ENCODE measurements at places on chromosomes 1 and 21. TPM values are rescaled to one million over a fixed set of nuclear protein-coding genes. Genes with fewer than 3 reads are reported as not detected.
A peak's percentile ranks its signal among the peaks of the same experiment; 100 is the strongest.

DNA sequence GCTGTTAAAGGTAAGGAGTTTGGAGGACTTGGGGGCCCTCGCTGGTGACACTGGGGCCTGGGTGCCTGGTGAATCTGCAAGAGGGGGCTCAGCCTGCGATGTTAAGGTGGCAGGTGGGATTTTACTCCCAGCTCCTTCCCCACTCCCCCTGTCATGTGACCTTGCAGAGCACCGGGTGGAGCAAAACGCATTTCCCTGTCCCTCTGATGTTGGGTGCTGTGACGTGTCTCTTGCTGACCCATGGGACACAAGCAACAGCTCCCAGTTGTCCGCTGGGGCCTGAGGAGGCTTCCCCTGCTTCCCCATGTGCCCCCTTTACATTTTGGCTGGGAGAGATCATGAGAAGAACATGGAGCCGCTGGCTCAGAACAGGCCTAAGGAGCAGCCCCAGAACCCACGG is 319.0 kb downstream of the MATN1 start:
- DNase-seq = no peak

DNA sequence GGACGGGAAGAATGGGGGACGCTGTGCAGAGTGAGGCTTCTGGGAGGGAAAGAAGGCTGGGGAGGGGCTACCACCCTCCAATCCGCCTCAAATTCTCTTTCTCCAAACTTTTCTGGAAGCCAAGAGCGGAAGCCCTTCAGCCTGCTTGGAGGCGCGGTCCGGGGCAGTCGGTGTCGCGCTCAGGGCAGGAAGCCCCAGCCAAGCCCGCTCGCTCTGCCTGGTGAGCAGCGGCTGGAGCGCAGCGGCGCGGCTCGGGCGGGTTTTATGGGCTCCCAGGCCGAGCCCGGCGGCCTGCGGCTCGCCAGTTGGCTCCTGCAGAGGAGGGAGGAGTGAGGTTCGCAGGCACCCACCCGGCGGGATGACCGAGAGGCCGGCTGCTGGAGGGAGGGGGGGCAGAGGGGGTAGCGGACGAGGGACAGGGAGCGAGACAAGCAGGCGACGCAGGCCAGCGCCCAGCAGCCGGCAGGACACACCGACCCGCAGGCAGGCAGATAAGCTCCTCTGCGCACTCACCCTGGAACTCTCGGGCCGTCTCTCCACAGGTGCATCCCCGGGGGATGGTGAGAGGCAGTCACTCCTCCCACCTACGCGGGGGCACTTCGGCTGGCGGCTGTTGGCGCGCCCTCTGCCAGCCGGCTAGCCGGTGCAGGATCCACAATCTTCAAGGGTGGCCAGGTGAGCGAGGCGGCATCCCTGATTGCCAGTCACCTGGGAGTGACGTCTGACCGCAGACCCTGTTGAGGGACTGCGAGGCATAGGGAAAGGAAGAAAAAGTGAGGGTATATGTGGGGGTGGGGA is at the start of gene AVPR1B:
Gene AVPR1B, minus strand, starts transcription at position 238 of the 798 bp plus-strand sequence. CDS start 498 bp downstream, outside the sequence.
- DNase-seq = peak; percentile 64

GRCh38 chr1:155061381-155062150 is 2.0 kb upstream of the EFNA4 start:
- DNase-seq = peak; percentile 83

DNA sequence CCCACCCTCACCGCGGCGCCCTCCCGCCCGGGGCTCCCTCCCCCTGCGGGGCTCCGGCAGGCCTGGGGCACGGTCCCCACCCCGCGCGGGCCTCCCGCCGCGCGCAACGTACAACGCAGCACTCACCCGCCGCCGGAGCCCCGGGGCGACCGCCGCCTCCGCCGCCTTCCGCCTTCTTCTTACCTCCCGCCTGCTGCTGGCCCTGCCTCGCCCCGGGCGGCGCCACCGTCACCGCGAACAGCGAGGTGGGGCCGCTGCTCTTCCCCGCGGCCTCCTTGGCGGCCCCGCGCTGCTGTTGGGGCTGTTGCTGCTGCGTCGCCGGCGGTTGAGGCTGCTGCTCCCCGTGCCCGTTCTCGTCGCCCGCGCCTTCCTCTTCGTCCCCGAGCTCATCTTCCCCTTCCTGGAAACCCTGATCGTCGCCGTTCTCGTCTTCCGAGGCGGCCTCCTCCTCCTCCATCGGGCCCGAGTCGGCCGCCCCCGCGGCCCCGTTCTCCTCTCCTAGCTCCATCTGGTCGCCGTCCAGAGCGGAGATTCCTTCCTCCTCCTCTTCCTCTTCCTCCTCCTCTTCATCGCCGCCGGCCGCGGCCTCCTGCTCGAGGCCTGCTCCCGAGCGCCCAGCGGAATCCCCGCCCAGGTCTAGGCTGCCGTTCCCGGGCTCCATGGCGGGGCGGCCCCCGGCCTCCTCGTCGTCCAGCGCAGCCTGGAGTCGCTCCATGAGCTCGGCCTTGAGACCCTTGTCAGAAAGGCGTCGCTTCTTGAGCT is 671 bp downstream of the HNRNPU start:
- DNase-seq = peak; percentile 45

GRCh38 chr1:217270101-217270500 is 360.8 kb downstream of the GPATCH2 start:
- DNase-seq = no peak

GRCh38 chr1:31376375-31377134 is 3.7 kb upstream of the FABP3 start:
- peak; percentile 90 for DNase-seq

GRCh38 chr1:223460566-223461189 is 67.5 kb downstream of the CCDC185 start:
- no peak for DNase-seq

GRCh38 chr1:156126043-156126629 is 11.6 kb downstream of the LMNA start:
- DNase-seq = peak; percentile 87

DNA sequence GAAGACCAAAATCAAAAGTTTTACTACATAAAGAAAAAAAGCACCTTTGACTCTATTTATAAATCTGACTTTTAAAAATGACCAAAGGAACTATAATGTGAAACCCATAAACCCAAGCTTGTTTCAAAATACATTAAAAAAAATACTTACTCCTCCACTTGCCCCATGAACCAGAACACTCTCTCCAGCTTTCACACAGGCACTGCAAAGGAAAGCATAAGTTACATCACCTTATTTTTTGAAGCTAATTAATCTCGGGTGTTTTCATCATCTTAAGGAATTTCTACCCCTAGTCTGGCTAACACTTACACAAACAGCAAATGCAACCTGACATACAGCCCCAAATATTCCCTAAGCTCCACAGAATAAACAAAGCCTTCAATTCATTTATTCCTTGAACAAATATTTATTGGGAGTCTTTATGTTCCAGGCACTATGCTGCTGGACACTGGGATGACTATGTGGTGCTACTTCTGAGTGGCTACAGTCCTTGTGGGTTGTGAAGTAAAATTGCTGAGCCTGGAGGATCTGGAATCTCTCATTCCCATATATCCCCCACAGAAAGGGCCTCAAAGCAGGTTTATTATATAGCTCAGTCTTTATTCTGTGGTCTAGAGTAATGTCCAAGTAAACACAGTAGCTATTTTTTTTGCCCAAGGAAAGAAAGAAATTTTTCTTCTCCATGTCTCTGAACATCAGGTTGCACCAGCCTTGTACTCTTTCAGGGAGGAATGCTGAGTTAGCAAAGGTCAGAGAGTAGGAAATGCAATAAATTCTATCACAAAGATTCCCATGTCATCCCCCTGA is 18.2 kb downstream of the CRYZ start:
- no peak for DNase-seq

DNA sequence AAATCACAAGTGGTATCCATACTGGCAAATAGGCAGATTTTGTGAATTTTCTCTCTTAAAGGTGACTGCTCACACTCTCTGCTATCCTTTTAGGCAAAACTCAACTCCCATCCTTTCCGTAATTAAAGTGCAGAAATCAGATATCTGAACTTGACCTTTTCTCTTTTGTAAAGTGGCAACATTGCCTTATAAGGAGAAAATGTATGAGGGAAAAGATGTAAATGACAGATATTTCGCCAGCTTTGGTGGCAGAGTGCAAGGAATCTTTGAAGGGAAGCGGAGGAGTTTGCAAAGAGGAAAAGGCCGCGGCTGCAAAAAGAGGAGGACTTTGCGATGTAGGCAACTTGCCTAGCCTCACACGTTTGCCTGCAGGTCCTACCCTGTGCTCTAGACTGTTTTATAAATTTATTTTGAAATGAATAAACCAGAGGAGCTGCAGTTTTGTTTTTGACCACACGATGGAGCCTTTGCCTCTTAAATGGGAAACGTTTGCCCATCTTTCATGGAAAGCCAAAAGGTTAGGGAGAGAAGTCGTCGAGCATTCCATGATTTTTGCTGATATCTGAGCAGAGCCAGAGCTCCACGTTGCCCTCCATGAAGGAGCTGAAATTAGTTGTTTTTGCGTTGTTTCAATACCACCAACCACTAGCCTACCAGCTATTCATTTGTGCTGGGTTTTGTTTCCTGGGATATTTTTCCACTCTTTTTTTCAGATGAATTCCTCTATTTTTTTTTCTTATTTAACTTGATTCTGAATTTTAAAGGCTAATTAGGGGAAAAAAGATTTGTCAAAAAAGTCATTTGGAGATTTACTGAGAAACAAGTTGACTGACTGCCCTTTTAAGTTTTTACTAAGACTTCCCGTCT is 242.3 kb downstream of the LMX1A start:
- DNase-seq = peak; percentile 38

- DNase-seq = no peak
Observed at GRCh38 chr1:163774978-163775620, 453.3 kb downstream of the NUF2 start.

- DNase-seq = no peak
Observed at GRCh38 chr1:31655104-31655503, 10.4 kb upstream of the PEF1 start.

DNA sequence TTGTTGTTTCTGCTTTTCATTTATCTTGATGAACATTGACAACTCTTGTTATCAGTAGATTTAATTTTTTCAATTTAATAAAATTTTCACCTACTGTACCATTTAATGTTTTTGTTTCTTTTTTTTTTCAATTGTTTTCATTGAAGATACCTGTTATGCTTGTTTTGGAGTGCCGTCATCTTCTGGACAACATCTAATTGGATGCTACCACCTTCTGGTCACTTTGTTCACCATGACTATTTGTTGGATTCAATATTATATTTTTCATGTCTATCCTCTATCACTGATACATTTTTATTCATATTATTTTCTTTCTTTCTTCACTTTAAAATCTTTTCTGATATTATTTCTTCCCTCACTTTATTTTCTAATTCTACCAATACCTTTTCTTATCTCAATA is 14.0 kb downstream of the KRTAP21-2 start:
- DNase-seq = no peak

DNA sequence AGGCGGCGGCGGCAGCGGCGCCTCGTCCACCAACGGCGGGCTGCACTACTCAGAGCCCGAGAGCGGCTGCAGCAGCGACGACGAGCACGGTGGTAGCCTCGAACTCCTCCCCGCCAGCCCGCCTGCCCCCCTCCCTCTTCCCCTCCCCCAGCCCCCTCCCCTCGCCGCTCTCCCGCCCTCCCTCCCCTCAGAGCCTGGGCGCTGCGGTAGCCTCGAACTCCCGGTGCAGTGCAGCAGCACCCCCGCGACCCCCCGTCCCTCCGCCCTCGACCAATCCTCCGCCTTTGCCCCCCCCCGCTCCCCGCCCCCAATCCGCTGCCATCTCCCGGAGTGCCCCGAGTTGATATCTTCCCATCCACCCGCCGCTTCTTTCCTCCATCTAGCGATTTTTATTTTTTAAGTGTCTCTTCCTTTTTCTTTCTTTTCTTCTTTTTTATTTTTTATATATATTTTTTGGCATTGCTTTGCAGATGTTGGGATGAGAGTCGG is 516 bp downstream of the RCOR3 start:
- DNase-seq = peak; percentile 73

GRCh38 chr1:11216074-11216473 is 26.9 kb downstream of the ANGPTL7 start:
- DNase-seq = no peak

- DNase-seq = no peak
Observed at GRCh38 chr21:39776589-39776988, 31.6 kb downstream of the IGSF5 start.

- peak; percentile 3 for DNase-seq
Observed at GRCh38 chr1:248404024-248404423, 1.2 kb downstream of the OR2T1 start.

- DNase-seq = no peak
Observed at GRCh38 chr21:45129189-45129923, 55.0 kb downstream of the ADARB1 start.

DNA sequence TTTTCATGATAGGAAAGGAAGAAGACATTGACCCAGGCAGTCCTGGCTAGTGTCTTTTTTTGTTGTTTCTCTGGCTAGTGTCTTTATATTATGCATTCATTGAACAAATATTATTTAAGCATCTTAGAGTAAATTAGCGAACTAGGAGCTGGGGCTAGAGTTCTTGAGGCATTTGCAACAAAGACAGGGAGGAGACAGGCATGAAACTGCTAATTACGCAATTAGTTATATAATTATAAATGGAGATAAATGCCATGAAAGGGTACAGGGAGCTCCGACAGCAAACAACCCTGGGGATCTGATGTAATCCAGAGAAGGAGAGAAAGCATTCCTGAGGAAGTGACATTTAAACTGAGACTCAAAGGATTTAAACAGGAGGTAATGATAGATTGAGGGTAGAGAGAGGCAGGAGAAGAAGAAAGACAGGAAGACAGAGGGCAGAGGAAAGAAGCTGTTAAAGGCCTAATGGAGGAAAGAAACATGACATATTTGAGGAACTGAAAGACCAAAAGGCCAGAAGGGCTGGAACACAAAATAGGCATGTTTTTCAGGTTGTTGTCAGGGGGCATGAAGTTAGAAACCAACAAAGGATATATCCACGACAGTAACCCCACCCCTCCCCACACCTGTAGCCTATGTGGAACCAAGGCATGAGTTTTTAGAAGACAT is 99.5 kb upstream of the GJB5 start:
- DNase-seq = no peak

- DNase-seq = peak; percentile 48
Observed at GRCh38 chr21:34351786-34352241, 12.0 kb upstream of the KCNE2 start.

- no peak for DNase-seq
Observed at GRCh38 chr1:174398246-174398645, 49.5 kb upstream of the GPR52 start.

The KCNJ9 gene
- polyA plus RNA-seq = 0.09 TPM

The IL19 gene
- polyA plus RNA-seq = not detected

The RSPH1 gene
- 0.28 TPM for polyA plus RNA-seq

The ZBTB8B gene
- 0.14 TPM for polyA plus RNA-seq

The GUCA2B gene
- polyA plus RNA-seq = not detected

The RHBG gene
- polyA plus RNA-seq = 0.22 TPM

The ZMYND12 gene
- 0.48 TPM for polyA plus RNA-seq

The NBPF6 gene
- polyA plus RNA-seq = not detected

The SSX2IP gene
- polyA plus RNA-seq = 14.2 TPM

The INSRR gene
- 0.93 TPM for polyA plus RNA-seq

The DYRK3 gene
- polyA plus RNA-seq = 3.9 TPM

The CD46 gene
- 74.1 TPM for polyA plus RNA-seq

Measured in hindlimb muscle (tissue), 1 donor.